NCI-H1092 (cell line): ENCODE measurements at places on chromosomes 4 and X.

GRCh38 chr4:72352711-72353110 is 216.3 kb downstream of the ADAMTS3 start:
- DNase-seq: no peak

DNA sequence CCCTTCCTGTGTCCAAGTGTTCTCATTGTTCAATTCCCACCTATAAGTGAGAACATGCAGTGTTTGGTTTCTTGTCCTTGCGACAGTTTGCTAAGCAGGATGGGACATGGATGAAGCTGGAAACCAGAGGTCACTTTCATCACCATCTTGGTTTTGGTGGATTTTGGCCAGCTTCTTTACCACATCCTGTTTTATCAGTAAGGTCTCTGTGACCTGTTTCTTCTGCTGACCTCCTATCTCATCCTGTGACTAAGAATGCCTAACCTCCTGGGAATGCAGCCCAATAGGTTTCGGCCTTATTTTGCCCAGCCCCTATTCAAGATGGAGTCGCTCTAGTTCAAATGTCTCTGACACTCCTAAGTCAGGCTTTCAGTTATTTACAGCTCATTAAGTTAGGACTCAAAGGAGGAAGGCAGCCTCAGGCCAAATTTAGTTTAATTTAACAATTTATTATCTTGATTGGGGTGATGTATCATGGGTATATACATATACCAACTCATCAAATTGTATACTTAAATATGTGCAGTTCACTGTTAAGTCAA is 169.9 kb upstream of the NDP start:
- no peak for DNase-seq

DNA sequence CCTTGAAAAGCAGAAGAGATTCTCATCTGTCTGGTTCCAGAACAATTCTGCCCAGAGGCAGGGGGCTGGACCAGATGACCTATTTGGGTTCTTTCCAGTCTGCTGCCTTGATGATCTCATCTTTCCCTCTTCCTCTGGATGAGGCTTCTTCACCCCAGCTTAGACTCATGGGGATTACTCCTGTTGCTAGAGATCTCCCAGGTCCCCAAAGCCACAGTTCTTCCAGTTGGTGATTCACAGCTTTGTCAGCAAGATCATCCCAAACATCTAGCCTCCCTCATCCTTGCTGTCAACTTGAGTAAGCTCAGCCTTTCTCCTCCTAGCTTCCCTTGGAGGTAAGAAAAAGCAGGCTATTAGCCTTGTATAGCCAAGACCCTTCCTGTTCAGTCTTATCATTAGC is 64.2 kb upstream of the PJA1 start:
- no peak for DNase-seq

- DNase-seq: no peak
Measured at GRCh38 chrX:42739258-42739657, 38.7 kb downstream of the PPP1R2C start.

DNA sequence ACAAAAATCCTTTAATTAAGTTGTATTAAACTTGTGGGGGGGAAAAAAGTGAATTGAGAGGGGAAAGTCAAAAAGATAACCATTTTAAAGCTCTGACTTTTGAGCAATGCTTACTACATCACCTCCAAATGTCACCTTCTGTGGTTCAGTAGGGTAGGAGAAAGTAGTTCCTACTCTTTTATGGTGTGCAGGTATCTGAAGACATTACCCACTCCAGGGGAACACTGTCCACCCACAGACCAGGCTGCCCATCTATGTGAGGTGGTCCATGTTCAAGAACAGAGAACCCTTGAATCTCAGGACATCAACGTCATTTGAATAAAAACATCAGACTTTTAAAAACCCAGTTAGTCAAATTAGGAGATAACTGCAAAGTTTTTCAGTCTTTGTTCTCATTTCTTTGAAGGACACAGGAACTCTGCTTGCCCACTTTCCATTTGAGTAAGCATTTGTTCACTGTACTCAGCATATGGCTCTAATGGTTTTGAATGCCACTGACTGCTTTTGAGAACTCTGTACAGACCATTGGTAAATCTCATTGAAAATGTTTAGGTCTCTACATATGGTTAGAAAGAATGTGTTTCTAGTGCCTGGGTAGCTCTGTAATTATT is 18.4 kb downstream of the NMU start:
- no peak for DNase-seq

- no peak for DNase-seq
Measured at GRCh38 chr4:105002278-105002677, 144.4 kb upstream of the TET2 start.

DNA sequence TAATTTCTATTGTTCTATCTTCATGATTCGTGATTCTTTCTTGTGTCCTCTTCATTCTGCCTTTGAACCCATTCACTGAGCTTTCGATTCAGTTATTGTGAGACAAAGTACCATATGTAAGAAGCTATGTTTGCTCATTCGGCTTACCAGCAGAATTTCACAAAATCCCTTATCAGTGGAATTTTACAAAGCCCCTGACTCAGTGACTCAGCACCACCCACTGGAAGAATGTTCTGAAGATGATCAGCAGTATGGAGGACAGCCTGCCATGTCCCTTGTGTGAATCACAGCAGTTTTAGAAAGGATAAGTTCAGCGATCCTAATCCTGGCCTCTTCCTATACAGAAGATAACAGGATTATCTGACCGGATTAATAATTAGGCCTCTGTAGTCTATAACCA is 5.8 kb upstream of the UXT start:
- DNase-seq: no peak

GRCh38 chr4:69689599-69689998 is 36.6 kb upstream of the UGT2A1 start:
- no peak for DNase-seq

DNA sequence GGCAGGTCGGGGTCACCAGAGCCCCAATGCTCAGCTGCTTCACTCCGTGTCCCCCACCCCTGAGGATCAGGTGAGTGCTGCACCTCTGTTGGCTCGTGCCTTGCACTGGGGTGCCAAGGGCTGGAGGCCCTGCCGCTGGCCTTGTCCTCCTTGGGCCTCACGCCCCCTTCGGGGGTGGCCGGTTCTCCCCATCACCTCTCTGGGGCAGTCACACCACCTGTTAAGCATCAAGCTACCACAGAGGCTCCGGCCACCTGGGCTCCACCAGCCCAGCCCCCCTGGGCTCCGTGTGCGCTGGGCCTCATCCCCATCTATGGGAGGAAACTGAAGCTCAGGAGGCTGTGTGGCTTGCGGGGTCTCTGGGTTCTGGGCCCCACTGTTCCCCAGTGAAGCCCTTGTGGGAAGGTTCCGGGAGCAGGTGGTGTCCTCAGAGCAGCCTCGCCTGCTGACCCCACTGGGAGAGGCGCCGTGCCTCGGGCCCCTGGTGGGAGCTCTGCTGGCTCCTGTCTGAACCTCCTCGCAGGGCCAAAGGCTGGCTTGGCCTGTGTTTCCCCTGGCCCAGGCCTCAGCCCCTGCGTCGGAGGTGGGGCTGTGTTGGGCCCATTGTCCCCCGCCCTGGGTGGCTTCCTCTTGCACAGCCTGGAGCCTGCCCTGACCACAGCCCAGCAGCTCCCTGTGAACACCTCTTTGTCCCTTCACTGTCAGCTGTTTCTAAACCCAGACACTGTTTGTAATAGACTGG is 30.8 kb downstream of the DOK7 start:
- DNase-seq: no peak

DNA sequence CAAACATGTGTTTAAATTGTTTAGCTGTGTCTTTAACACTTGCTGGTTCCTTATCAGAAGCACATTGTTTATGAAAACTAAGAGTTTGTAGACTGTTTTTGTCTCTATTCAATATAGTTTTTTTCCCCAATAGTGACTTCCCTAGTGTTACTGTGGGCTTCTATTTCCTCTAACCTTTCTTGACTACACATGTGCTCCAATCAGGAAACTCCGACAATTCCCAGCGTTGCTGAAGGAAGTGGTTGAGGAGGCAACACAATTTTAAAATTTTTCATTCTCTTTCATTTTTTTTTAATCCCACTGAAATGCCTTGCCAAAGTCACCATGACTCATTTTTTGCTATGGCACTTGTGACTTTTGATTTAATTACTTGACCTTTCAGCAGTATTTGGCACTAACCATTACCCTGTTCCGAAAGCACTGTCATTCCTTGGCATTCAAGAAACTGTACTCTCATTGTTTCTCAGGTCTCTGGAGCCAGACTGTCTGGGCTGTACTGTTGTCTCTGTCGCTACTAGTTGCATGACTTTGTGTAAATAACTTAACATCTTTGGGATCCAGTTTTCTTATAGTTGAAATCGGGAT is 67.6 kb upstream of the FREM3 start:
- no peak for DNase-seq

DNA sequence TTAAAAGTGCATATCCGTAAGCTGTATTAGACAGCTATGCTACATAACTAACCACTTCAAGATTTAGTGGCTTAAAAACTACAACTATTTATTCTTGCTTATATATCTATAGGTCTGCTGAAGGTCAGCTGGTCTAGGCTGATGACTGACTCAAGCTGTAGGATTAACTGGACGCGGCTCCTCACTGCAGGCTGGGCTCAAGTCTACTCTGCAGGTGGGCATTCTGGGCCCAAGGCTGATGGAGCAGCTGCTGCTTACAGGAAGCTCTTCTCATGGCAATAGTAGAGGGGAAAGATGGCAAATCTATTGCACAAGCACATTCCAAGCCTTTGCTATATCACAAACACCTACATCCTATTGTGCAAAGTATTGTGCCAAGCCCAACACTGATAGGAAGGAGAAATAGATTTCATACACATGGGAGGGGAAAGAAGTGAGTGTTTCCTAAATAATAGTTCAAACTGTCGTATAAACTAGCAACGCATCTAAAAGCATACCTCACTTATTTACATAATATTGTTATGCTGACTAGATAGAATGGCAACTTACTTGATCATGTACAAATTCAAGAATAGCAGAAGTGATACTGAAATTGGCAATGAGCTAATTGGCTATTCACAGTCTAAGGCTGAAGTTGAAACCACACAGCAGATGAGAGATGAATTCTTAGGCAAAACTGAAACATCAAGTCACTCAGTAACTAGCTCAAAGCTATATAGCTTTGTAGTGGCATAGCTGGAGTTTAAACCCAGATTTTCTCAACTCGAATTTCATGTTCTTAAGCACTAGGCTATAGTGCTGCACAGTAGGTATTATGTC is 263.8 kb downstream of the NKX6-1 start:
- no peak for DNase-seq

GRCh38 chr4:145679991-145680455 is at the start of gene C4orf51:
C4orf51 (plus strand) TSS chr4:145680146; CDS start chr4:145680204, 58 bp downstream.
- no peak for DNase-seq

GRCh38 chrX:3244955-3245354 is 101.5 kb downstream of the MXRA5 start:
- DNase-seq: no peak

GRCh38 chr4:153222707-153223426 is 18.6 kb downstream of the TRIM2 start:
- DNase-seq: peak; percentile 51

DNA sequence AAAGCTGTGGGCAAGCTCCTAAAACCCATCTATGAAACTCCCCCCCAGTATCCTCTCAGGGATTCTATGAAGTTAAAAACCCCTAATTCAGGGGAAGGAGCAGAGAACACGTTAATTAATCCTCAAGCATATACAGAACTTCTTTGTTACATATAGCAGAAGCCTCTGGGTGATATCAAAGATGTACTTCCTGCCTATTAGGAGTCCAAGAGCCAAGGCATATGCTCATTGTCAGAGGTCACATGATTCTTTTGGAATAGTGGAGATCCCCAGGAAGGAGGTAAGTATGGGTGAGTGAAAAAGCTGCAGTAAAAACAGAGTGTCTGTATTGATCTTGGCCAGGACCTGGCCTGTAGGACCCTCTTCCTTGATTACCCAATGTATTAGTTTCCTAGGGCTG is 2.9 kb upstream of the SPARCL1 start:
- DNase-seq: no peak

- peak; percentile 1 for DNase-seq
Measured at GRCh38 chrX:115679460-115679859, 118.5 kb downstream of the PLS3 start.

DNA sequence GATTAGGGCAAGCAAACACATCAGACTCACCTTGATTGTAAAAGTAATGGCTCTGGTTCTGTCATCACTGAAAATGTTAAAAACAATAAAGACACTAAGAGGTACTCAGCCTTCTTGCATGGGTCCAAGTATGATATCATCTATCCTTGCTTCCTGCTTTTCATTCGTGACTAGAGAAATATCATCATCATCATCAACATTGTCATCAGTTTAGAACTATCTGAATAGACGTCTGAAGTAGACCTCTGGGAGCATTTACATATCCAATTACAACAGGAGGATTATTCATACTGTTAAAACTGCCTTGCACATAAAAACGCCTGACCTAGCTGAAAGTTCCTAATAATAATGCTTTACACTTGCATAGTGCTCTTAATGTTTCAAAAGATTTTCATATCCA is 9.8 kb upstream of the FRAS1 start:
- no peak for DNase-seq

DNA sequence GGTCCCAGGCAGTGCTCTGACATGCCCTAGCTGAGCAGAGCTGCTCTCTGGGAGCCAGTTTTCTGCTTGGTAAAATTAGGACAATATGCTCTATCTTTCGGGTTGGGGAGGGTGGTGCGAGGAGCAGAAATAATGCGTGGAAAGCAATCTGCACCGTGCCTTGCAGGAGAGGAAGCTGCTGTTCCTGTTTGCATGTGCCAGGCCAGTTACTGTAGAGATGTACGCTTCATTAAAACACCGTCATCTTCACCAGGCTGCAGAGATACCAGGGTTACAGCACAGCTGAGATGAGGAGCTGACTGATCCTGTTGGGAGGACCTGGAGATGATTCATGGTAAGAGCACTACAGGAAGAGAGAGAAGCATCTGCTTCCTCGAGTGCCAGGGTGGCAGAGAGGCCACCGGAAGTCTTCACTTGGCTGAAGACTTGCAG is 29.5 kb upstream of the IRF2 start:
- DNase-seq: no peak

GRCh38 chr4:143554728-143555597 is 41.5 kb downstream of the SMARCA5 start:
- no peak for DNase-seq
